GM23338 (cell line): ENCODE measurements at places on chromosomes 16 and 17. TPM values are rescaled to one million over a fixed set of nuclear protein-coding genes. Genes with fewer than 3 reads are reported as not detected.

The QRICH2 gene
- total RNA-seq, result 3.7 and 4.0 TPM in 2 replicates

The SOX9 gene
- total RNA-seq, result 4.4 and 5.8 TPM in 2 replicates

The HAS3 gene
- total RNA-seq, result 54.9 and 56.7 TPM in 2 replicates

The CACNA1G gene
- 3.6 and 5.1 TPM in 2 replicates for total RNA-seq

The SLC13A2 gene
- not detected in 2 replicates for total RNA-seq

The C17orf100 gene
- 1.7 and 2.7 TPM in 2 replicates for total RNA-seq

The XPO6 gene
- total RNA-seq, result 116 and 178 TPM in 2 replicates

The ARHGAP23 gene
- 116 and 150 TPM in 2 replicates for total RNA-seq

The ICAM2 gene
- total RNA-seq, result 0.31 and 0.58 TPM in 2 replicates

The HIC1 gene
- total RNA-seq, result 0.17 TPM in 1 of 2 replicates, not detected in the other
